Adrenal gland (tissue), 19 donors: ENCODE measurements at places on chromosomes 5 and 9. TPM values are rescaled to one million over a fixed set of nuclear protein-coding genes. Genes with fewer than 3 reads are reported as not detected.
A peak's percentile ranks its signal among the peaks of the same experiment; 100 is the strongest.

DNA sequence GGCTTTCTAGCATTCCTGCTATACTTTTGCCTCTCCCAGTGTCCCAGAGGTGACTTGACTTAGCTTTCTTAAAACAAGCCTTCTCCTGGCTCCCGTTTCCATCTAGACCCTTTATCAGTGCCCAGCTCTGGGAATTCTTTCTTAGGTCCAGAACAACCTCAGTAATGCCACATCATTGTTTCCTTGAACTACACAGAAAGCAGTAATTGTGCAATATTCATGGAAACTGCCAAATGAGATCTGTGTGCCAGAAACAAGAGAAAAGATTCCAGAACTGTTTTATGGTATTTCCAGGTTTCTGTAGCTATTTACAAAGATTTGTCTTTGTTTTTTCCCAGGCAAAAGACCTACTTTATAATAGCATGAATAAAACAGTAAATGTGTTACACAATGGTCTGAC, 391.3 kb downstream of the SLCO4C1 start:
- no peak for DNase-seq
- H3K27me3 ChIP-seq = no peaks in the 10 kb centered on the region
- no peak overlapping the region for H3K27ac ChIP-seq
- H3K4me1 ChIP-seq = no peaks in the 10 kb centered on the region
- H3K4me3 ChIP-seq = no peak overlapping the region

DNA sequence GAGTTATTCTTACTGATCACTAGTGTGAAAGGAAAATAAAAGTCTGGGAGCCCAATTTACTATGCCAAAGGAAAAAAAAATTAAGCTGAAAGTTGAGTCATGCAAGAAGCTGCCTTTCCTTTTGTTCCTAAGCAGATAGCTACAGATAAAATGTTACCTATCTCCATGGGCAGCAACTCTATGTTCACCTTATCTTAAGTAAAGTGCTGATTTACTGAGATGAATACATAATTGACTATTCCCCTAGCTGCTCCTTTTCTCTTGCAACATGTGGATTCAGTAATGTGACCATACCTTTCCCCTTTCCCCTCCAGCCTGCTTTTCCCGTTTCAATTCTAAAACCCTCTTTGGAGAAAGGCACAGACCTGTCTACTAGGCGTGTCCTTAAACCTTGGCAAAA, 62.7 kb upstream of the NR5A1 start:
- no peaks in the 10 kb centered on the region for H3K4me1 ChIP-seq
- no peak overlapping the region for H3K4me3 ChIP-seq
- no peaks in the 10 kb centered on the region for H3K27me3 ChIP-seq
- no peak for DNase-seq

DNA sequence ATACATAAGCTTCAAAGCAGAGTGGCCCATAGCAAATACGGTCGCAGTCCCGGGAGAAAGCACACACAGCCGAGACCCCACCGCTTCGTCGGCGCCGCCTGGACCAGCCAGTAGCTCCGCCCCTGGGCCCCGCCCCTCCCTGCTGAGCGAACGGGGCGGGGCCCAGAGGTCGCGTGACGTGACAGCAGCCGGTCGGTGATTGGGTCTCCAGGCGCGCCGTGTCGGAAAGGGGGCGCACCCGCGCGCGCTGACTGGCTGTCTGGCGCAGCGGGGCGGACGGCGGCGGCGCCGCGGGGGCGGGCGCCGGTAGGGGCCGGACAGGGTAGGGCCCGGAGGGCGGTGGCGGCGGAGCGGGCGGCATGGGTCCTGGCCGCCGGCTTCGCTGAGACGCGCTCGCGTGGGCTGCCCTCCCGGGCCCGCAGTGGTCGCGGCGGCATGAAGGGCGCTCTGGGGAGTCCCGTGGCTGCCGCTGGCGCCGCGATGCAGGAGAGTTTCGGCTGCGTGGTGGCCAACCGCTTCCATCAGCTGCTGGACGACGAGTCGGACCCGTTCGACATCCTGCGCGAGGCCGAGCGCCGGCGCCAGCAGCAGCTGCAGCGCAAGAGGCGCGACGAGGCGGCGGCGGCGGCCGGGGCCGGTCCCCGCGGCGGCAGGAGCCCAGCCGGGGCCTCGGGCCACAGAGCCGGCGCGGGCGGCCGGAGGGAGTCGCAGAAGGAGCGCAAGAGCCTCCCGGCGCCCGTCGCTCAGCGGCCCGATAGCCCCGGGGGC, at the start of gene HABP4:
HABP4 (plus strand) TSS at position 325 of the 768 bp plus-strand sequence; CDS start at position 436, 111 bp downstream.
- peak within 1 kb of the TSS; percentile 68 for H3K27ac ChIP-seq
- no peaks in the 10 kb centered on the region for H3K27me3 ChIP-seq
- peak within 1 kb of the TSS; percentile 52 for H3K4me3 ChIP-seq

The FRMD3 gene
- total RNA-seq = 26.6 TPM
